ENCODE measurements at places on chromosomes 2 and 18.

DNA sequence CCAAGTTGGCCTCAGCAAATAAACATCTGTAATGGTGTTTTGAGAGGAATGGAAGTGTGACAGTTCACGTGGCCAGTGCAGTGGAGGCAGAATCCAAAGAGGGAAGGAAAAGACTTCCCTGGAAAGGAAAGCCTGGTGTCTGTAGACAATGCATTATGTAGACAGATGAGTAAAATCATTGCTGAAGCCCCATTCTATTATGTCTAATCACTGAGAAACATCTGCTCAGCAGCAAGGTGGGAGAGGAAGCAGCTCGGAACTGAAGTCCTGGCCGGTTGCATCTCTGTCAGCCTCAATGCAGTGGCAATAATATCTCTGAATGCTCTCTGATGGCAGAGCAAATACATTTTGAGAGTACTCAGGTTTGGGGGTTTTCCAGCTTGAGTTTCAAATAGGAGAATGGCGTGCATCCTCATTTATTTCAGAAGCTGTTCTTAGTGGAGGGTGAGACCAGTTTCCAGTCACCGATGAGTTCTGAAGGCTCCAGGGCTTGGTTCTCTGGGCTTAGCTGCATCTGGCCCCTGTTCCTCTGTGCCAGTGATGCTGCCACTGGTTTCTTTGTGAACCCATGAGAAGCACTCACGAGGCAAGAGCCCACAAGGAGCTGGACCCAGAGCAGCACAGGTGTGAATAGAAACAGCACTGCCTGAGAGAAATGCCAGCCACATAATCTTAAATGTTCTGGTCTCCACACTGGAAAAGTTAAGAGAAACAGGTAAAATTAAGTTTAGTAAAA is 63.3 kb downstream of the RPIA start:
- DNase-seq: no peak

DNA sequence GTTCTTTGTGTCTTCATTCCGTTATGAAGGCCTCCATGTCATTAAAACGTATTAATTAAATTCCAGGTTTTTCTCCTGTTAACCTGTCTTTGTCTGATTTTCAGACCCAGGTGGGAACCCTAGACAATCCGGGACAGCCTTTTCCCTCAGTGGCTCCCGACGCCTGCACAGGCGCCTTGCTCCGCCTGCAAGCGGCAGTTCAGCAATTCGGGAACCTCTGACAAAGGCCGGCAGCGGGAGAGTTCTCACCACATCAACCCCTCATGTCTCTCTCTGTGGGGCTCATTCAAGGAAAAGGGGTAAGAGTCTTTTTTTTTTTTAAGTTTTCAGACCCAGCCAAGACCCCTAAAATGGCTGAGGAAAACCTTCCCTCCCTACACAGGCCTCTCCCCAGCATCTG is 259.8 kb upstream of the SALL3 start:
- no peak for DNase-seq

DNA sequence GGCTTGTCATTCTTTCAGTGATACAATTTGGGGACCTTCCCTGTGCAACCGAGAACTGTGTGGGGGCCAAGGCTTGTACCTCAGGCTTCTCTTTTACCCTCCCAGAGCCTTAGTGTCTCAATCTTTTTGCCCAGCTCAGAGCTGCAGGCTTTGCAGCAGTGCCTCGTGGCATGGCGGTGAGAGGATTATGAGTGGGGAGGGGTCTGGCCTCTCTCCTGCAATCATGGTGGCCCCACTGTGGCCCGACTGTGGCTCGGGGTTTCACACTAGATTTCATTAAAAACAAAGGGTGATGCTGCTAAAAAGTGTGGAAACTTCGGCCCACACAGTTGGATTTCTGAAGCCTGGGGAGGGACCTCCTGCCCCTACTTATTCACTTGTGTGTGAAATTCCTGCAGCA is 75.5 kb downstream of the CAPN13 start:
- DNase-seq: no peak

DNA sequence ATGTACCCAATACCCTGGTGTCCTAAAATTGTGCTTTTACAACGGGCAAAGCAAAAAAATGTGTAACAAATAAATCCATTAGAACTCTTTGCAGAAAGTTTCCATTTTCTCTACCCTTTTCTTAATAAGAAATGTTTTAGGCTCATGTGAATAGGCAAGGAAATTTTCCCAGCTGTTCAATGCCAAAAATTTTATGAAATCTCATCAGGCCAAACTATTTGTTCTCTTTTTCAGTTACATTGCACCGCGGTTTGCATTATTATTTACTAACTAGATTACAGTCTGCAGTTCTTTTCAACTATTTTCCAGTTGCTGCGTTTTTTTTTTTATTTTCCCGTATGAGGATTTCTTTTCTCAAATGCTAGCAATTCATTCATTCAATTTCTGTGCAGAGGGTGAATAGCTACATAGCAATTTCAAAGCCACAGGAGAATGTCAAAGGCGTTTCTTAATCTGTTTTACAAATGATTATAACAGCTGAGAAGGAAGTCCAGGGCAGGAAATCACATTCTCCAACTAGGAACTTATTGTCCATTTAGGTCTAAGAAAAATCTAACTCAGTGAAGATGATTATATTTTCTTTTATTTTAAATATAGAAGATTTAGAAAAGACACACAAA is 367.5 kb upstream of the MMADHC start:
- DNase-seq: no peak

- DNase-seq: no peak
These were observed 1541.9 kb upstream of the PIK3C3 start for GRCh38 chr18:40413160-40413559.

DNA sequence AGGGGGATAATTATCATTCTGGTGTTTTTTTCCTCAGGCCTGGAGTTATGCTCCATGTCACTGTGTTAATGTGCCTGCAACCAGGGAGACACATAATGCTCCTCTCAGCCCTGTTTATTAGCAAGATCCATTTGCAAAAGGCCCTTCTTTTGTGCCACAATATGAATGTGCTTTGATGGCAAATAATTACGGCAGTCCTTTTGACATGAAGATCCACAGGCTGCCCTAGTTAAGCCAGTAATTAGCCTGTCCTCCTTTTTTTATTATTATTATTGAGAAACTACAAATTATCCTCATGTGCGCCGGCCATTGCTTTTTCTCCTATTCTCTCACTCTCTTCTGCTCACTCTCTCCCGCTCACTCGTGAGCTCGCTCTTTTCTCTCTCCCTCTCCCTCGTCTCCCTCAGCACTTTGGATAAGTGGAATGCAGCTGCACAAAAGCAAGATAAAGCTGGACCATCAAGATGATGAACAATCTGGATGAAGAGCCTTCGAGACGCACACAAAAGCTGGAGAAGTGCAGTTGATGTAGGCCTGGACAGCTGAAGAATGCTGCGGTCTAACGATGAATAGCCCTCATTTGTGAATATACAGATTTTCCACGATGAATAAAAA is 762.3 kb downstream of the BCL11A start:
- no peak for DNase-seq

GRCh38 chr2:226429476-226429875 is 370.1 kb downstream of the IRS1 start:
- no peak for DNase-seq

- DNase-seq: no peak
These were observed 213.3 kb upstream of the HNRNPA3 start for GRCh38 chr2:176999301-176999700.

GRCh38 chr2:241858206-241859016 is at the start of gene PDCD1:
PDCD1 (minus strand) TSS chr2:241858894; CDS start chr2:241858838, 56 bp downstream.
- no peak for DNase-seq

GRCh38 chr2:11156396-11157075 is 1.3 kb downstream of the SLC66A3 start:
- DNase-seq: no peak

DNA sequence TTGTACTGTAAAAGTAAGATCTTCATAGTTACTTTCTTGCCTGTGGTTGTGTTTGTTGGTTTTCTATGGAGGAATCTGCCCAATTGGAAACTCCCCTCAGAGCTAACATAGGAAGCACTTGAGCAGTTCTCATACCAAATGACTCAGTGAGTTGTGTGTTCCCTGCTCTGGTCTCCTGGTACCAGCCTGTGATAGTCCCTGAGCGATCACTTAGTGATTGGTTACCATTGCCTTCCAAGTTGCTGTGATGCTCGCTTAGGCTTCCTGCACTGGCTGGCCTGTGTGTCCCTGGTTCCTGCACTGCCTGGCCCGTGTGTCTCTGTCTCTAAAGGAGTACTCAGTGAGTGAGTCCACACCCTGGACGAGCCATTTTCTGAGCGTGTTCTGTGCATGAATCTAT is 133.0 kb downstream of the MAP4K4 start:
- peak; percentile 24 for DNase-seq

DNA sequence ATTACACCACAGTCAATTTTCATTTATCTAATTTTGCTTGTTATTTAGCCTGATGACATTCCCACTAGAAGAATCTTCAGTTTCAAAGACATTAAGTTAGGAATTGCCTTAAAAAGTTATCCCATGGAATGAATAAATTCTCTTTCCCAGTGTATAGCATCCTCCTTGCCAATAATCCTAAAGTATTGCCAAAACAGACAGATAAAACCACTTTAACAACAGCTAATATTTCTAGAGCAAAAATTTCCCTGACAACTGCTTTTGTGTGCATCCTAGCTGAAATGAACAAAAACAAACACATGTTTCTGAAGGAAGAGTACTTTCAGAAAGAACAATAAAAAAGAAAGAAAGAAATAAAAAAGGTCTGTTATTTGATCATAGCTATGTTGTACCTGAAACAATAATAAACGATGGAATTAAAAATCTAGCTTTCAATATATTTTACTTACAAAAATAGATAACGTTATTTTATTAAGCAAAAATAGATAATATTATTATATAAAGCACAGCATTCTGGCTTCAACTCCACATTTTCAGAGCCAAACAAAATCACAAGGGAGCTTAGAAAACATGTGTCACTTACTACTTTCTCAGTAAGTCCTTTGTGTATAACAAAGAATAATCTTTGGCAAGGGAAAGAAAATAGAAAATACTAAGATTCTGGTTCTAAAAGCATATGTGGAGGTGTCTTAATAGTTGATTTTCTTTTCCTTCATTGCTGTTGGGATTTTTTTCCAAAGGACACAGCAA is 939.0 kb upstream of the CRIM1 start:
- no peak for DNase-seq
